ENCODE measurements at places on chromosomes 5 and 9.
A peak's percentile ranks its signal among the peaks of the same experiment; 100 is the strongest.

DNA sequence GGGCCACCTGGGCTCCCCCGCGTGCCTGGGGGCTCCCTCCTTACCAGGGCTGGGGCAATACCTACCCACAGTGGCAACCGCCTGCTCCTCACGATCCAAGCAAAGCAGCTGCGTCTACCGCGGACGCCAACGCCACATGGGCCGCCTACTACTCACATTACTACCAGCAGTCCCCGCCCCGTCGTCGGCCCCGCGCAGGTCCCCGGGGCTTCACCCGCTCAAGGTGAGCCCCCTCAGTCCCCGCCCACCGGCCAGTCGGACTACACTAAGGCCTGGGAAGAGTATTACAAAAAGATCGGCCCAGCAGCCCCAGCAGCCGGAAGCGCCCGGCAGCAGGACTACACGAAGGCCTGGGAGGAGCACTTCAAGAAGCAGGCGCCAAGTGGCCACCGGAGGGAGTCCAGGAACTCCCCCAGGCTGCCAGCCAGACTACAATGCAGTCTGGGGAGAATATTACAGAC is 106.0 kb upstream of the MTAP start:
- no peak for DNase-seq

- DNase-seq = peak; percentile 77
Observed at GRCh38 chr5:157575381-157576020, at the start of gene ADAM19. TSS of gene ADAM19 (minus strand) at chr5:157575775. CDS start at chr5:157575696, 79 bp downstream.

- no peak for DNase-seq
Observed at GRCh38 chr9:101706997-101707396, 31.4 kb downstream of the GRIN3A start.

- DNase-seq = peak; percentile 31
Observed at GRCh38 chr9:131656356-131657036, 83.4 kb downstream of the RAPGEF1 start.

GRCh38 chr5:71652349-71652748 is 65.2 kb downstream of the MCCC2 start:
- no peak for DNase-seq

All from endothelial cell (in vitro differentiated cells).